ENCODE measurements at places on chromosomes 12 and 14. TPM values are rescaled to one million over a fixed set of nuclear protein-coding genes. Genes with fewer than 3 reads are reported as not detected.

DNA sequence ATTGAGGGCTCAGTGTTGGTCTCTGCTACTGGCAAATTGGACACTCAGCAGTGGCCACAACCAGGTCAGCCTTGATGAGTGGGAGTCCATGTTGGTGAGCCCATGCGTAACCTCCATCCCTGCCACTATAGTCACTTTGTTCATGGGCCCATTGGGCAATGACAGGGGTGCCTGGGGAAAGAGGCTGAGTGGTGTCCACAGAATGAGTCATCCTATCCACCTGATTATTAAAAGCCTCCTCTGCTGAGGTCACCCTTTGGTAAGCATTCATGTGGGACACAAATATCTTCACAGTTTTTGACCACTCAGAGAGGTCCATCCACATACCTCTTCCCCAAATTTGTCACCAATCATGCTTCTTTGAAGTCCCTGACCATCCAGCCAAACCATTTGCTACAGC, 50.0 kb downstream of the FIGNL2 start:
- DNase-seq, result no peak

DNA sequence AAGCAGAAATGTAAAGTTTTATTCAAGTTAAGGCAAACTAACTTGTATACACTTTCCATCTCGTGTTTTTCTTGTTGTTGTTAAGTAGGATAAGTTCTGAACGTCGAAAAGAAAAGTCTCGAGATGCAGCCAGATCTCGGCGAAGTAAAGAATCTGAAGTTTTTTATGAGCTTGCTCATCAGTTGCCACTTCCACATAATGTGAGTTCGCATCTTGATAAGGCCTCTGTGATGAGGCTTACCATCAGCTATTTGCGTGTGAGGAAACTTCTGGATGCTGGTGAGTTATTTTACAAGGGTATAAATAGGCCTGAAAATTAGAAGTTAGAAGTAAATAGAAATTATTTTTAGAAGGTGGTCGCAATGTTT, 25.0 kb downstream of the HIF1A start:
- no peak for DNase-seq

- no peak for DNase-seq
Observed at GRCh38 chr12:81089412-81089811, 11.5 kb downstream of the ACSS3 start.

DNA sequence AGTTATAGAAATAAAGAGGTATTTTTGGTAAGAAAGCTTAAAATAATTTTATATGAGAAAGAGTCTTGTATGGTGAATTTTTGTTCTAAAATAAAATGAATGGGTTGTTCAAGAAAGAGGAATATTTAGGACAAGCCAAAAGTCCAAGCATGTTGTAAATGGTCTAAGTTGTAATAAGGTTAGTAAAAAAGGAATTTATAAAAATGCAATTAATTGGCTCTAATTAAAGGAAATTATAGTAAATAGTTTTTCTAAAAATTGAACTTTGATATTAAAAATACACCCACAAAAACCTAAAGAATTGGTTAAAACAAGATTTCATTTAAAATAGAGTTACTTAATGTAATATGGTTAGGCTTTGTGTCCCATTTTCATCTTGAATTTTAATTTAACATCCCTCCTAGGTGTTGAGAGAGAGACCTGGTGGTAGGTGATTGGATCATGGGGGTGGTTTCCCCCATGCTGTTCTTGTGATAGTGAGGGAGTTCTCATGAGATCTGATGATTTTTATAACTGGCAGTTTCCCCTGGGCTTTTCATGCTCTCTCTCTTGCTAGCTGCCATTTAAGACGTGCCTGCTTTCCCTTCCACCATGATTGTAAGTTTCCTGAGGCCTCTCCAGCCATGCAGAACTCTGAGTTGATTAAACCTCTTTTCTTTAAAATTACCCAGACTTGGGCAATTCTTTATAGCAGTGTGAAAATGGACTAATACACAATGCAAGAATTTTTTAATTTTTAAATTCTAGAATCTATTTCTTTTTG, 13.0 kb downstream of the SLC22A17 start:
- DNase-seq, result no peak

DNA sequence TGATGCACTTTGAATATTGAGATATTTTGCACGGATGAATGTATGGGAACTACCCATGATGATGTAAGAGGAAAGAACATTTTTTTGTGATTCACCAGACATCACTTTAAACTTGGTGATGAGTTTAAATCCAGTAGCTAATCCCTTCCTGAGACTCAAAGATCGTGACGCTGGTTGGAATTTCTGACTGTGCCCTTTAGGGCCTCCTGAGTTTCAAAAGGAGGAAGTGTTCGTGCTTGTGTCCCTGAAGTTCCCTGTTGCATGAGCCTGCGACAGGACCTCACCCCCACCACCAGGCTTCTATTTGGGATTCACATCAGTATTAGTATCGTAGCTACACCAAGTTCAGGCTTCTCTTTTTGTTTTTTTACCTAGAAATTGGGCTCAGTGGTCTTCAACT, 18.6 kb upstream of the RIN3 start:
- DNase-seq, result no peak

GRCh38 chr14:44785096-44785495, 176.7 kb downstream of the KLHL28 start:
- no peak for DNase-seq

DNA sequence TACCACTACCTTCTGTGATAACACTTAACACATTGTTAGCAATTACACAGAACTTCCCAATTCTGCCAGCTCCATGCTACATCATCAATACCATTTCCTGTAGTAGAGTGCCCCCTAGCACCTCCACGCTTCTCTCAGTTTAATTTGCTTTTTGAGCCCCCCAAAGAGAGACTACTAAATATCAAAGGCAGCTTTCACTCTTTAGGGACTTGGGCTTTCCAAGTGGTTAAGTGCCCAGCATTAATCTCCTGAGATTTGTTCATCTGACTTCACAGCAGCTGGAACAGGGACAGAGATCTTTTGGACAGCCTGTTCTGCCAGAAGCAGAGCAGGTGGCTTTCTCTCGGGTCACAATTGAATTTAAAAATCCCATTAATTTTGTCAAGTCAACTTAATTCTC, 954.9 kb downstream of the DIO2 start:
- DNase-seq, result no peak

- no peak for DNase-seq
Observed at GRCh38 chr12:26037615-26038220, 79.2 kb downstream of the RASSF8 start.

DNA sequence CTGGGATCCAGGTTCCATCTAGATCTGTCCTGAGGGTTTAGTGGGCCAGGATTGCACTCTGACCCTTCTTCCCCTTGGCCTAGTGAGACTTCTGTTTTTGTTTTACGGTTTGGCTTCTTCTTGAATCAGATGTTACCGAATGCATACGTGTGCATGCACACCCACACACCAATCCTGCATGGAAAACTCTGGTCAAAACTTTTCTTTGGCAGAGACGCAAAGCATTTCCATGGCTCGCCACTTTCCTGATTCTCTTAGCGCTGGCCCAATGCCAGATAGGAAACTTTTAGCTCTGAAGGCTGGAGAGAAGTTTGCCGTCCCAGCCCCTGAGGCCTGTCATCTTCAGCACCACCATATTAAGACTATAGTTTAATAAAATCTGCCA, 67.4 kb upstream of the ACTN1 start:
- no peak for DNase-seq

DNA sequence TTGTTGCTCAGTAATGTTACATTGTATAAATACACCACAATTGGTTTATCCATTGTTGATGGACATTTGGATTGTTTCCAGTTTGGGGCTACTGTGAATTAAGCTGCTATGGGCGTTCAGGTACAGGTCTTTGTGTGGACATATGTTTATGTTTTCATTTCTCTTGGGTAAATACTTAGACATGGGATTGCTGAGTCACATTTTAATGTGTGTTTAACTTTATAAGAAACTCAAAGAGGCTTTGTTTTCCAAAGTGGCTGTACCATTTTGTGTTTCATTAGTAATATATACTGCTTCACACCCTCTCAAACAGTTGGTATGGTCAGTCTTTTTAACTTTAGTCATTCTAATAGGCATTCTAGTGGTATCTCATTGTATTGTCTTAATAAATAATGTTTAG, 225.0 kb downstream of the SPTSSA start:
- DNase-seq, result no peak

DNA sequence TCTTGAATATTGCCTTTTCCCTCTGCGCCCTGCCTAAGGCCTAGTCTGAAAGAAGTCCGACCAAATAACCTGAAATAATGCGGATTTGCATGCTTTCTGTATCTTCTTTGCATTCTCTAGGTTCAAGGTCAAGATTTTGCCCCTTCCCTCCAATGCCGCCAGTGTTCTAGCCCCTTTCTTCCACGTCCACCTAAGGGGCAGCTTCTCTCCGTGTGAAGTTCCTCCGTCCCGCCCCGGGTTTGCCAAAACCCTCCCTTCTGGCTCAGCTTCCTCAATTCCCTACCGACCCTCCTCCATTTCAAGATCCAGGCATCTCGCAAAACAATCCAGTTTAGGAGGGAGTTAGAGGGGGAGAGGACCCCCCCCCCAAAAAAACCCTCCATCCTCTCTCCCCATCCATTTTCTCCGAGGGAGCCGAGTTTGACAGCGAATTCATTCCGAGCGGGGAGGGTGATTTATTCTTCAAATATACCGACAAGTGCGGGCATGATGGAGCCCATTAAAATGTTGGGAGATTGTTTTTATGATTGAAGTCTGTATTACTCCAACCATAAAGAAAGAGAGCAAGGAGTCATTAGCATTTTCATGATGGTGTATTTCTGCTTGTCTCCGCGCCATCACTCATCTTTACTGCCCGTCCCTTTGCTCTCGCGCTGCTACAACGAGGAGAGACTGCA, 20.9 kb upstream of the ATP5MC2 start:
- DNase-seq, result no peak

GRCh38 chr14:106199097-106199496, 672.7 kb downstream of the TMEM121 start:
- DNase-seq, result no peak

GRCh38 chr12:123485756-123486155, 27.8 kb downstream of the SNRNP35 start:
- no peak for DNase-seq

GRCh38 chr14:23449314-23449713, 13.9 kb upstream of the MYH7 start:
- DNase-seq, result no peak

DNA sequence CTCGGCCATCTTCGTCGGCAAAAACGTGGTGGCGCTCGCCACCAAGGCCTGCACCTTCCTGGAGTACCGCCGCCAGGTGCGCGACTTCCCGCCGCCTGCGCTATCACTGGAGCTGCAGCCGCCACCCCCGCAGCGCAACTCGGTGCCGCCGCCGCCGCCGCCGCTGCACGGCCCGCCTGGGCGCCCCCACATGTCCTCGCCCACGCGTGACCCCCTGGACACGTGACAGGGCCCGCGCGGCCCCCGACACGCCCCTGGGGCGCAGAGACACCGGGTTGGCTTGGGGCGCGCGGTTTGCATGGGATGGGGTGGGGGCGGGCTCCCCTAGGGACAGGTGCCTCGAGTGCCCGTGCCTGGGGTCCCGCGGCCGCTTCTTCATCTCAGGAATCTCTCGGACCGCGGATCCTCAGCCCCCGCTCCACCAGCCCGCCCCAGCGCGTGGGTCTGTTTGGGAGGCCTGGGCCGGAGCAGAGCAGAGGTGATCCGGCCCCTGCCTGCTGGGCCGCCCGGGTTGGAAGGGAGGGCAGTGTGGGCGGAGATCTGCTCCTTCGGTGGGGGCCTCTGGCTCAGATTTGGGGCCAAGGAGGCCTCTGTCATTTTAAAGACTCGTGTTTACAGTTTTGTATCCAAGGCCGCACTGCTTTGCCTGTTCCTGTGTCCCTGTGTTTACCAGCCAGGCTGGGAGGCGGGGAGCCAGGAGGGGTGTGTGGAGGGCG, 3.3 kb downstream of the TMEM121 start:
- DNase-seq, result peak; percentile 73

DNA sequence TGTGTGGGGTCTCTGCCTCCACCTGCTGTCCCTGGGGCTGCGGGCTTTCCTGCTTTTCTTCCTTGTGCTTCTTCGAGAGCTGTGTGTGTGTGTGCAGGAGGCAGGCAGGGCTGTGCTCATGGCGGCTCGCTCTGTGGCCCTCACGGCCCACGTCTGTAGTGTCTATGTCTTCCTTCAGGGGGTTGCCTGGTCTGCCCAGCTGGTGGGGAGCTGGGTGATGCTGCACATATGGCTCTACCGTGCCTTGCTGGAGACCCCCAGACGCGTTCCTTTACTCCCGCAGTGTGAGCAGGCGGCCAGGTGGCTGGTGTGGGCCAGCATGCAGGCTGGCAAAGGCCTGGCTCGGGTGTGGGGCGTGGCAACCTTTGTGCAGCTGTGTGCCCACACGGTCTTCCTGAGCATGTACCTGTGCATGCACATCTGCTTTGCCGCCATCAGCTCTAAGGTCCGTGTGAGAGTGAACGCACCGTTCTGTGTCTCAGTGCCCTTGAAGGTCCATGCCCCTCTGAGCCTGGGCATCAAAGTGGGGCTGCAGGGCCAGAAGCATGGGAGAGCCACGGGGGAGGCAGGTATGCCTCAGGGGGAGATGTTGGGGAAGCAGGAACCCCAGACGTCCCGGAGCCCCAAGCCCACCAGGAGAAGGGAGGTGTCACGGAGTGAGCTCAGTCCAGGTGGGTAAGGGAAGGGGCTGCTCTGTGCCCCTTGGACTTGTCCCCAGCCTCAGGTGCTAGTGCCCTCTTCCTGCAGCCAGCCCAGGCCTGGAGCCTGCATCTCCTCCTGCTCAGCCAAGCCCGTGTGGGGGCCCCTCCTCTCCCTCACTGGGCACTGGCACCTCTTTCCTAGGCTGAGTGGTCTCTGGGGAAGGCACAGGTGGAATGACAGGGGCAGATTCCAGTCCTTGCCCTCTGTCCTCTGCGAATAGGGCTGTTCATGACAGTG, 26.4 kb downstream of the CLSTN3 start:
- no peak for DNase-seq

GRCh38 chr12:114958538-114958937, 274.6 kb upstream of the TBX3 start:
- DNase-seq, result no peak

The CLEC6A gene
- total RNA-seq, result not detected

The SELPLG gene
- 47.4 TPM for total RNA-seq

The PMEL gene
- total RNA-seq, result not detected

The EXOC5 gene
- total RNA-seq, result 80.5 TPM

The OTUB2 gene
- total RNA-seq, result 1.3 TPM

The ERGIC2 gene
- 95.6 TPM for total RNA-seq

The PAX9 gene
- not detected for total RNA-seq

The KLHDC1 gene
- total RNA-seq, result 0.96 TPM

The STYK1 gene
- not detected for total RNA-seq
